Activated CD4-positive, alpha-beta T cell treated with anti-CD3 and anti-CD28 coated beads for 4 hours (primary cell): ENCODE measurements at places on chromosomes 2 and 18.
A peak's percentile ranks its signal among the peaks of the same experiment; 100 is the strongest.

GRCh38 chr2:28619213-28620196 is 123.6 kb downstream of the PLB1 start:
- no peak for DNase-seq

GRCh38 chr18:56197241-56197859 is 441.0 kb downstream of the TXNL1 start:
- DNase-seq, result no peak

DNA sequence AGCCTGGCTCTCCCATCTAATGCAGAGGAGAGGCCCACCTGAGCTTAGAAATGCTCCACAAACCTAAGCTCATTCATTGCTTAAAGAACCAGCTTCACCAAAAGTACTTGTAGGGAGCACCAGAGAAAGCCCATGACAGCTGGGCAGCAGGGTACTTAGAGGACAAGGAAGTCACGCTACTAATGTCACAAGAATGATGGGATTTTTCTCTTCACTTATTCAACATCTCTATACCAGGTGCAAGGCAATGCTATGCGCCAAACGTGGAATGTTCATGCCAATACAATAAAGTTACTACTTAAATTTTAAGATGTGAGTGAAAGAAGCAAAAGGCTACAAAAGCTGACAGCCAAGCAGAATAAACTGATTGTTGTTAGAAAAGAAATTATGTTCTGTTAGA is 36.0 kb downstream of the LONRF2 start:
- DNase-seq, result no peak

DNA sequence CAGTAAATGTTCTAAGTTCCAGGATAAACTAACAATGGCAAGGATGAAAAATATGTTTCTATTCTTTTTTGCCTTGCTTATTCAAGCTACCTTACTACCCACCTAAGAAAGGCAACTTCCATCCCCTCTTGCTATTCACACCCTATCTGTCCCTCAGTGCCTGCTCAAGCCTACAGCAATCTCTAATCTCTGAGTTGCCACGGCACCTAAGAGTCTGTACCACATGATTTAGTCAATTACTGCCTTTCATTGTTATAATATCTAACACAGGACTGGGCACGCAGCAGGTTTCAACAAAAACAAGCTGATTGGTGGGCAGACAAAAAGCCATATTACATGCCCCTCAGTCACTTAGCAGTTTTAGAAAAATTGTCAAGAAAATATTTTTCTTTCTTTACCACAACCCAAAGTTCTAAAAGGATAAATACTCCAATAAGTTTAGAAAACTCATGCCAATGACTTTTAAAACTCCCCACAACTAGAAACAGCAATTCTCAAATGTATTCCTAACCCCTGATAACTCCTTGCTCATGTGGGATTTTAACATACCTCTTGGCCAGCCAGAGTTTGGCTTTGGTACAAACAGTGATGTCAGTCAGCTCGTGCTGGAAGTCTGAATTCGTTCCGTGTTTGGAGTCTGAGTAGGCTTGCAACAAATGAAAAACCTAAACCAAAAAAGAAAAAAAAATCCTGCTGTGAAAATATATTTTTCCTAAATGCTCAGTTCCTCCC is 117.3 kb upstream of the ZFP36L2 start:
- DNase-seq, result no peak

GRCh38 chr18:2572171-2572569 is 813 bp downstream of the NDC80 start:
- no peak for DNase-seq

DNA sequence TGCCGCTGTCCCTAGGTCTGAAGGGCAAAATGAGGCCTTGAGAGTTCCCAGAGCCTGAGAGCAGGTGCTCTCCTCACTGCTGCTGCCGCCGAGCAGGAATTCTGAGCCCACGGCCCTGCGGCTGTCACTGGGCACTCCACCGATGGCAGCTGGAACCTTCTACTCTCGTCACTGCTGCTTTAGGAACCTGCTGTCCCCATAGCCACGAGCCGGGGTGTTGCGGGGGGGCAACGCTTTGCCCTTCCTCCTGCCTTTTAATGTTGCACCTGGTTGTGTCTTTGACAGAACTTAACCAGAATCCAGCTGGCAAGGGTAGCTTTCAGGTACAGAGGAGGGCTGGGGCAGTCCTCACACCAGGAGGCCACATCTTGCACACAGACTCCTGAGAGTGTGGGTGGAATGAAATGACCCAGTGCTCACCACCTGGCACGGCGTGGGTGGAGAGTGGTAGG is 32.3 kb downstream of the NCK2 start:
- no peak for DNase-seq

GRCh38 chr2:24744356-24744755 is 48.8 kb downstream of the PTRHD1 start:
- no peak for DNase-seq

GRCh38 chr2:150023044-150023443 is 435.5 kb upstream of the MMADHC start:
- no peak for DNase-seq

GRCh38 chr2:134253117-134253704 is 661 bp upstream of the MGAT5 start:
- DNase-seq, result no peak

DNA sequence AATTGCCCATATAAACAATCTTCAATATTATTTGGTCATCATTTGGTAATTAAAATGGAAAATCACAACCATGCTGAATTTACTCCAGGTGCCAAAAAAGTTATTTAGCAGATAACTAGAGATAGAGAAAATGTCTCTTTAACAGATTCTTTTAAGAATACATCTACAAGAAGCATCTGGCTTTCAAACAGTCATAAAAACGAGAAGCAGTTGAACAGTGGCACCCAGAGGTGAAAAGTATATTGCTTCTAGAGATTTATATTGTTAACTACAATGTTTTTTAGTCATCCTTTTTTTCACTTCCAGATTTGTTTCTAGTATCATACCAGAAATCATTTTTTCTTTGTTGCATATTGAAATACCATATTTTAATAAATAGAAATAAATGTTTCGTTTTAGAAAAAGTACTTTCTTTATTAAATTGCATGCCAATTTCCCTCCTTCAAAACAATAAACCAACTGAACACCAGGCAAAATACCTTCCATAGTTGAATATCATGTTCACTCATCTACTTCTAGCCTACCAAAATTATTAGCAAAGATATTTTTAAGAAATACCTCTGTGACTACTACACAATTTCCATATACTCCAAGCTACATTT is 65.4 kb upstream of the HNRNPA3 start:
- peak; percentile 18 for DNase-seq

DNA sequence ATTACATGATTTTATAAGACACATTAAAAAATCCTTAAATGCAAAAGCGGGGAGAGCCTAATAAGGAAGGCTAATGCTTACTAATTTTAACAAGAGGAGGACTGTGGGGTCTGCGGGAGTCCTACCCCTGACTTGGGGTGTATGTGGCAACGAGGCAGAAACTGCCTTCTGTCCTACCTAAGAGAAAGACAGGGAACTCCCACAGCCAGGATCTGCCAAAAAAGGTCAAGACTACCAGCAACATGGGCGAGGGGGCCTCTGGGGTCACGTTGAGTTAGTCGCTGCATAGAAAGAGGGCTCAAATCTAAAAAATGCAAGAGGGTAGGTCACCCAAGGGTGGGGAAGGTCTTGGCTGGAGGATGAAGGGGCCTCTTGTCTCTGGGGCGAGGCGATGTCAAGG is 529 bp upstream of the AMER3 start:
- DNase-seq, result no peak

DNA sequence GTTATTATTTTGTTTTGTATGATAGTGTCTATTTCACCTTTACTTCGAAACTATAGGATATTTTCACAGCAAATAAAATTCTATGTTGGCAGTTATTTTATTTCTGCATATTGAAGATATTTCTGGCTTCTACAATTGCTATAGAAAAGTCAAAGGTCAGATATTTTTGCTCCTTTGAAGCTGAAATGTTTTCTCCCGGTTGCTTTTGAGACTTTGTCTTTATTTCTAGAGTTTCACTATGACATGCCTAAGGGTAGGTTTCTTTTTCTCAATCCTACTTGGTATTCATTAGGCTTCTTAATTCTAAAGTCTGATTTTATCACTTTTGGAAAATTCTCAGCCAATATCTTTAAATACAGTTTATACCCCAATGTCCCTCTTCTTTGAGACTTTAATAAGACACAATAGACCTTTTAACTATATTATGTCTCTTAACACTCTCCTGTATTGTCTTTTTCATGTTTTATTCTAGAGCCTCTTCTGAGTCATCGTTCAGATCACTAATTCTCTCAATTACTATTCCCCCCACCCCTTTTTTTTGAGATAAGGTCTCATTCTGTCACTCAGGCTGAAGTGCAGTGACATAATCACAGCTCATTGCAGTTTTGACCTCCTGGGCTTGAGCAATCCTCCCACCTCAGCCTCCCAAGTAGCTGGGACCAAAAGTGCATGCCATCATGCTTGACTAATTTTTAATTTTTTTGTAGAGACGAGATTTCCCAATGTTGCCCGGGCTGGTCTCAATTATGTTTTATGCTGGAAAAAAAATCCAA is 50.5 kb downstream of the USP37 start:
- DNase-seq, result no peak

DNA sequence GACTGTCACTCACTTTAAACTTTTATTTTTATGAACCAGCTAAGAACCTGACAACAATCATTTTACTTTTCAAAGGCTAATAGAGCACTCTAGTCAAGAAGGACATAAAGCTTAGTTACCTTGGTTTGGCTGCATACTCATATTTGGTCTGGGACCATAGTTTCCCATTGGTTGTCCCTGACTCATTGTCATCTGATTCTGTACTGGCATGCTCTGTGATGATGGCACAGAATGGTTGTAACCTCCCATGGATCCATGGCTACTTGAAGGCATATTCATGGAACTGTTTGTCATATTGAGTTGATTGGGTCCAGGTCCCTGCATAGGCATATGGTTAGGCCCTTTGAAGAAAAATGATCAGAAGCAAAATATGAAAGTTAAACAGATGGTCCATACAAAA is 37.9 kb downstream of the SS18 start:
- DNase-seq, result no peak

GRCh38 chr2:28274911-28275685 is 117.6 kb upstream of the FOSL2 start:
- DNase-seq, result no peak
